ENCODE measurements at places on chromosomes 3 and 15.

GRCh38 chr15:74314795-74315438 is 52.5 kb downstream of the CYP11A1 start:
- DNase-seq, result peak; percentile 13

GRCh38 chr15:59296181-59296617 is 76.5 kb downstream of the MYO1E start:
- peak; percentile 90 for DNase-seq

- no peak for DNase-seq
Measured at GRCh38 chr15:79192462-79193036, 90.0 kb upstream of the ANKRD34C start.

DNA sequence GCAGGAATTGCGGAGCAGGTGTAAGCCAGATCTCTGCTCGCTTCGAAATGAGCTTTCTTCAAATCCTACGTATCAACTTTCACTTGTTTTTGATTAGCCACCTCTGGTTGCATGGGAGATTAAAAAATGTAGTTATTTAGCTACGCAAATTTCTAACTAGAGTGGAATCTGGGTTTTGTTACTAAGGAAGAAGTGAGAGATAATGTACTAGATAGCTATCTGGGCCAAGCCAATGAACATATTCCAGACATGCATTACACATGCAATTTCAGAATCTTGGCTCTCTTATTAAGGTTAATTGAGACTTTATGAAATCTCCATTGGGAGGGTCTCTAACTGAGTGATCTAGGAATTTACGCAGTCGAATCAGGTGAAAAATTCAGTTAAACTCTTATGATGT is 765.7 kb downstream of the DIPK2A start:
- DNase-seq, result no peak

DNA sequence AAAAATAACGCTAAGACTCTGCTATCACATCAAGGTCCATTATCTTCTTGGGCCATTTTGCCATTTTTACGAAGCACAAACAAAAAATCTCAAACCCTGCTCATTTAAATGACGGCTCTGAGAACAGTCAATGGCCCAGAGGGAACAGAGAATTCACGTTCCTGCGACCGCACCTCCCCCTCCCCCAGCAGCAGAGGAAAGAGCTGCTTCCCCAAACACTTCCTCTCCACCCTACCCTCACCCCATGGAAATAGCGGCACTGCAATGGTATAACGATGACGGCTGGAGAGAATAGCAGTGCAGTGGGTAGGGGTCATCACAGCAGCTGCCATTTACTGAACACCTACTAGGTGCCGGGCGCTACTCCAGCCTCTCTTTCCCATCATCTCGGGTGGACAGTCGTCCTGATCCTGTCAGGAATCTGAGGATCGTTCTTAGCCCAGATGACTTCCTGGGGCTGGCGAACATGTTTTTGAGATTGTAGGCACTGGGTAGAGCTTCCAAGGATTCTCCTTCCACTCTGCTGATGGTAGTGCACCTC is 113.3 kb downstream of the IQSEC1 start:
- DNase-seq, result no peak

DNA sequence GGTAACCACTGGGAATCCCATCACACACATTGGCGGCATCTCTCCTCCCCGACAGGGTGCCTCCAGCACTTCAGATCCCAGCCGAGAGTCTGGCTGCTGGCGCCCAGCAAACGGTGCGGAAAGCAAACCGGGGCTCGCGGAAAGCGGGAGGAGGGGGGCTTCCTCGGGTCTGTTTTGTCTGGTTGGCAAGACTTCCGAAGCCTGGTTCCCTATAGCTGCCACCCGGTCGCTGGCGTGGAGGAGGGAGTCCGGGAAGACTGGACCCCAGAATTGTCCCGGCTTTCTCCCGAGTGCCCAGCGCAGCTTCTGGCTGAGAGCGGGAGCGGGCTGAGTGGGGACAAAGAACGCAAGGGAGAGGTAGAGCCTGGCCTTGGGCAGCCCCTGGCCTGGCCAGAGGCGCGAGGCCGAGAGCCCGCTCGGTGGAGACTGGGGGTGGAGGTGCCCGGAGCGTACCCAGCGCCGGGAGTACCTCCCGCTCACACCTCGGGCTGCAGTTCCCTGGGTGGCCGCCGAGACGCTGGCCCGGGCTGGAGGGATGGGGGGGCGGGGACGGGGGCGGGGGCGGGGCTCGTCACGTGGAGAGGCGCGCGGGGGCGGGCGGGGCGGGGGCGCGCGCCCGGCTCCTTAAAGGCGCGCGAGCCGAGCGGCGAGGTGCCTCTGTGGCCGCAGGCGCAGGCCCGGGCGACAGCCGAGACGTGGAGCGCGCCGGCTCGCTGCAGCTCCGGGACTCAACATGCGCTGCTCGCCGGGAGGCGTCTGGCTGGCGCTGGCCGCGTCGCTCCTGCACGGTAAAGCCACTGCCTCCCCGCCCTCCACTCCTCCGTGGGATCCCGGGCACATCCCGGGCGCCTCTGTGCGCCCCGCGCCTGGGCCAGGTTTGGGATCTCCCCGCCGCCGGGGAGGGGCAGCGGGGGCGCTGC is at the start of gene CHRNA7:
TSS of gene CHRNA7 (plus strand) at position 654 of the 920 bp plus-strand sequence. CDS start at position 734, 80 bp downstream.
- DNase-seq, result peak; percentile 4

DNA sequence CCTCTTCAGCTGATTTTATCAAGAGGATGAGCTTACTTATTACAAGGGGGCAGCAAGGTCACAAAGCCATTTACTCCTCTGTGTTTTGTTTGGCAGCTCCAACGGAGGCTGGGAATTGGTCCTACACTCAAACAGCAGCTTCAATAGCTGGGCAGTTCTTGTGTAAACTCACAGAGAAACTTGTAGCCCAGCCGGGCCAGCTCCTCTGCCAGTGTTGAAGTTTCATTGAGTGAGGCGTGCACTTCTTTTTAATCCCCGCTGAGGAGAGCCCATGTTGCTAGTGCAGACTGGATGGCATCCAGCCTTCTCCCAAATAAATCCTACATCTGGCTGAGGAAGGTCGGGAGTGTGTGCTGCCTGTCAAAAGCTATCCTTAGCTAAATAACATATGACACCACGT is 59.5 kb downstream of the BFSP2 start:
- DNase-seq, result peak; percentile 46

GRCh38 chr3:145209561-145209960 is 951.4 kb downstream of the PLOD2 start:
- peak; percentile 14 for DNase-seq

- no peak for DNase-seq
Measured at GRCh38 chr3:116445990-116446389, 703 bp upstream of the LSAMP start.

- DNase-seq, result no peak
Measured at GRCh38 chr15:55574096-55574495, 14.0 kb downstream of the PYGO1 start.

- DNase-seq, result peak; percentile 56
Measured at GRCh38 chr3:4425707-4426106, 41.4 kb downstream of the SUMF1 start.

DNA sequence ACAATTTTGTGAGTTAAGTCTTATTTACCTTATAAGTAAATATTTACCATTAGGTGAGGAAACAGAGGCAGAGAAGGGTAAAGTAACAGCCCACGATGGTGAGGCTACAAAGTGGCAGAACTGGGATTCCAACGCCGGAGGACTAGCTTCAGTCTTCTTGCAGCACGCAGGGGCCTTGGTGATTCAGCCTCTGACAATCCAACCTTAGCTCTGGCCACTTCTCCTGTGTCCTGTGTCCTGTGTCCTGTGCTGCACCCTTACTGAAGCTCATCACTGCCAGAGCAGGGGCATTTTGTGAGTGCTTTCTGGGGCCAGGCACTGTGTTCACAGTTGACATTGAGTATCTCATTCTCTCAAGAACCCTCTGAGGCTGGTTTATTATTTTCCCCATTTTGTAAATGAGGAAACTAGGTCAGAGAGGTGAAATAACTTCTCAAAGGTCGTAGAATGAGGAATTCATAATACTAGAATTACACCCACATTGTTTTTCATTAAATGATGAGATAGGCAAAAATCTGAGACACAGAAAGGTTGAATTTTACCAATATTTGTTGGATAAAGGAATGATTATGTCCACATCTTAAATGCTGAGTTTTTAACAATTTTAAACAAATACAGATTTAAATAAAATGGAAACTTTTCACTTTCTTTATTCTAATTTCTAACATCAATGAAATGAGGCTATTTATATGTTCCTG is 215.9 kb downstream of the BBX start:
- DNase-seq, result no peak

DNA sequence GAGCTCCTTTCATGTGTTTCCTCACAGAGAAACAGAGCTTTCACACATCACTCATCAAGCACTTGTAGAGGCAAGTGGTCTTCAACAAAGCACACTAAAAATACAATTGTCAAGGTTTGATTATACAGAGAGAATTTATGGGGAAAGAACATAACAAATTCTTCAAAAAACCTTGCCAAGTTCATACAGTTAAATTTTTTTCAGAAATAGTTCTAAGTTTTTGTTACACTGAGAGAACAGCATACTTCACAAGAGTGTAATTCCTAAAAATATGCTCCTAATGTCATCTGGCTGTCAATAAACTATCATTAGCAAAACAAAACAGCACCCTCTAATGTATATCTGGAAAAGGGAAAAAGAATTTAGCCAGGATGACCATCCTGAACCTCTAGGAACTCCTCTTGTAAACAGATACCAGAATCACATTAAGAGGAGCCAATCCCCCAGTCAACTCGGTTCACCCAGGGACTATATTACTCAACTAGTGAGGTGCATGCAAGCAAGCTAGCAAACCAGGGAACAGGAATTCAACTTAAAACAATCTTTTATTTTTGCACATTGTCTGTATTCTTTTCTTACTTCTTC is 63.3 kb downstream of the RAD18 start:
- DNase-seq, result peak; percentile 29

Measured in choroid plexus epithelial cell (primary cell).